ENCODE measurements at places on chromosomes 16 and 17. TPM values are rescaled to one million over a fixed set of nuclear protein-coding genes. Genes with fewer than 3 reads are reported as not detected.

- H3K4me3 ChIP-seq, result peak overlapping the region; percentile 32
- DNase-seq, result no peak
- no peaks in the 10 kb centered on the region for H3K27me3 ChIP-seq
- H3K36me3 ChIP-seq, result no peaks in the 10 kb centered on the region
These were observed 9.5 kb downstream of the HOXB4 start for GRCh38 chr17:48568499-48569239.

SNAI3 gene
- not detected for total RNA-seq

TMEM238L gene
- 190 TPM for total RNA-seq

CRISPLD2 gene
- total RNA-seq, result 102 TPM

PLXDC1 gene
- 8.4 TPM for total RNA-seq

DNA sequence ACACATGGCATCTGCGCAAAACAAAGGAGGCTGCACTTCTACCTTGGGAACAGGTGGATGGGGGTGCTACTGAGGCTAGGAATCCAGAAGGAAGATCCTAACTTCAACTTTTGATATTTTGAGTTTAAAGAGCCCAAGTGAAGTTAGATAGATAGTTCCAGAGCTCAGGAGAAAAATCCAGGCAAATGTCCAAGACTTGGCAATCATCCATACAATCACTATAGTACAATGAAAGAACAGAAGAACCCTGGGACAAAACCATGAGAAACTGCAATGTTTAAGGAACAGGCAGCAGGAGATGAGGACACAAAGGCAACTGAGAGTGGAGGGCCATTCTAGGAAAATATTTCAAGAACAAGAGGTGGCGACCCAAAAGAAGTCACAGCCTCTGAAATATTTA lies 12.4 kb downstream of the CDYL2 start:
- no peak overlapping the region for H3K4me3 ChIP-seq
- H3K27ac ChIP-seq, result no peak overlapping the region
- no peaks in the 10 kb centered on the region for H3K27me3 ChIP-seq
- no peaks in the 10 kb centered on the region for H3K36me3 ChIP-seq

RABEP2 gene
- total RNA-seq, result 31.2 TPM

DNA sequence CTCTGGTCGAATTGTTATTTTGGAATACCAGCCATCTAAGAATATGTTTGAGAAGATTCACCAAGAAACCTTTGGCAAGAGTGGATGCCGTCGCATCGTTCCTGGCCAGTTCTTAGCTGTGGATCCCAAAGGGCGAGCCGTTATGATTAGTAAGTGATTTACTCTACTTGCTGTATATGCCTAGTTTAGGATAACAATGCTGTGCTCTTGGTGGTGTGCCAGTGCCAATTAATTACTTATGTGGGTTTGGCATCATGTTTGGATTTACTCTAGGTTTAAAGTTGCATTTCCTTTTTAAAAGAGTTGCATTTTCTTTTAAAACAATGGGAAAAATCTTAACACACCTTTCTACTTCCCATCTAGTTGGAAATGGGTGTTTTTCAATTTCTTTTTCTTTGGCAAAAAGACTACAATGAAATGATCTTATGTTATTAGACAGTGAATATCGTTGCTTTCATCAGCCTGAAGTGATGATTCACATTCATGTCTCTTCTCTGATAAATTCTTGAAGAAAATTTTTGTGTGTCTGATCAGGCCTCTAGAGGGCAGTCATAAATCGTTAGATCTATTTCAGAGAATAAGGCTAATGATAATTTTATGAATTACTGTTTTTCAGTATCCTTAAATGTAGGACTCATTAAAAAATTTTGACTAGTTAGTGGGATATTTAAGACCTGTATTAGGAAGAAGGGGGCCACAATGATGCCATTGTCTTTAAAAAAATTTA lies 5.6 kb downstream of the SF3B3 start:
- no peak for DNase-seq
- H3K27me3 ChIP-seq, result no peaks in the 10 kb centered on the region
- no peak overlapping the region for H3K4me3 ChIP-seq
- H3K27ac ChIP-seq, result no peak overlapping the region

MEFV gene
- 0.58 TPM for total RNA-seq

DNA sequence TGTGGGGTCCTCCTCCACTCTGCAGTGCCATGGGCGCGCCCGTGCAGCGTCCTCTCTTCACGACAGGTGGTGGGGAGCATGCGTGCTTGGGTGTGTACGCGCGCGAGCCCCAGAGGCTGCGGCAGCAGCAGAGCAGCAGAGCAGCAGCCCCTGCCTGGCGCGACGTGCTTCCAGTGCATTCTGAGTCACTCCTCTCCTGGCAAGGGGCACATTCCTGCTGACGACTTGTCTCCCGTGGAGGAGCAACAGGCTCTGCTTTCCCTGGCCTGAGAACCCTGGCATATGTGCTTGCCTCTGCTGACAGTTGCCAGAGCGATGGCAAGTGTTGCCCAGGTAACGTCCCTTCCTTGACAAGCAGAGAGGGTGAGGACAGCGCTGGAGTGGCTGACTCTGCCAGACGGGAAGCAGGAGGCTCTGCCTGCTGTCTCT lies 133.8 kb upstream of the PLCG2 start:
- H3K4me1 ChIP-seq, result peaks cover 38% of the 10 kb centered on the region
- H3K36me3 ChIP-seq, result peaks cover 11% of the 10 kb centered on the region
- no peak overlapping the region for H3K4me3 ChIP-seq
- H3K27me3 ChIP-seq, result no peaks in the 10 kb centered on the region
- H3K27ac ChIP-seq, result peak overlapping the region; percentile 53
